ENCODE measurements at places on chromosomes 2 and 18. TPM values are rescaled to one million over a fixed set of nuclear protein-coding genes. Genes with fewer than 3 reads are reported as not detected.

ACTG2 gene
- total RNA-seq = 16.2 TPM

POTEE gene
- total RNA-seq = not detected

C2orf78 gene
- total RNA-seq = not detected

BCL11A gene
- total RNA-seq = not detected

CFAP53 gene
- 1.5 TPM for total RNA-seq

LRRTM4 gene
- 7.1 TPM for total RNA-seq

ATP8B1 gene
- 10.2 TPM for total RNA-seq

CREG2 gene
- total RNA-seq = not detected

DNA sequence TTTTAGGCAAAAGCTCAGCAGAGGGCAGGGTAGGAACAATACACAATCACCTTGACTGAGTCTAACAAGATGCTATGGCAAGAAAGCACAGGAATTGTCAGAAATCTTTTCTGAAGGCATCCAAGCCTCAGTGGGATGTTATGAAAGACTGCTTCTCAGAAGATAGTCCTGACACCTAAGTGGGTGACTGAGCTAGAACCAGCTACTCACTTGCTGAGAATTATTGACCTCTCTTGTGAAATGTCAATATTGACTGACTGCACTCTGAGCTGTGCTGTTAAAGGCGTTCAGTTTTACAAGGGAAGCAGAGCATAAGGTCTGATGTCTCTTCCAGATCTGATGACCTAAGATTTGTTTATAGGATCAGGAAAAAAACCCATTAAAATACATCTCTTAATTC is 46.1 kb downstream of the TACR1 start:
- no peak overlapping the region for H3K4me3 ChIP-seq
- H3K4me1 ChIP-seq = no peaks in the 10 kb centered on the region
- H3K27ac ChIP-seq = no peak overlapping the region
- no peaks in the 10 kb centered on the region for H3K27me3 ChIP-seq
- DNase-seq = no peak

DNA sequence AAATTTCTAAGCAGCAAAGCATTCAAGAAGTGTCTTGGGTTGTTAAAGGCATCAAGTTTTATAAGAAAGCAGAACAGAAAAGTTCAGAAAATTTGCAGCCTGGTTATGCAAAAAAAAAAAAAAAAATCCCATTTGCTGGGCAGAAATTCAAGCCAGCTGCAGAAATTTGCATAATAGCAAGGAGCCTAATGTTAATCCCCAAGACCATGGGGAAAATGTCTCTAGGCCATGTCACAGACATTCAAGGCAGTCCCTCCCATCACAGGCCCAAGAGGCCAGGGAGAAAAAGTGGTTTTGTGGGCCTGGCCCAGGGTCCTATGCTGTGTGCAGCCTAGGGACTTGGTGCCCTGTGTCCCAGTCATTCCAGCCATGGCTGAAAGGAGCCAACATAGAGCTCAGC is 269.0 kb upstream of the SLC39A10 start:
- H3K36me3 ChIP-seq = no peaks in the 10 kb centered on the region
- no peak for DNase-seq
- H3K4me1 ChIP-seq = no peaks in the 10 kb centered on the region
- no peak overlapping the region for H3K27ac ChIP-seq

GRCh38 chr2:20034218-20034617 is 17.2 kb downstream of the LAPTM4A start:
- H3K4me3 ChIP-seq = no peak overlapping the region
- peaks cover 6% of the 10 kb centered on the region for H3K36me3 ChIP-seq
- peaks cover 6% of the 10 kb centered on the region for H3K4me1 ChIP-seq

- peaks cover 13% of the 10 kb centered on the region for H3K4me1 ChIP-seq
- H3K36me3 ChIP-seq = no peaks in the 10 kb centered on the region
- peak within 1 kb of the TSS; percentile 69 for H3K4me3 ChIP-seq
- peak; percentile 88 for DNase-seq
- H3K27ac ChIP-seq = peak within 1 kb of the TSS; percentile 66
These were observed at the start of gene IGFBP5 for GRCh38 chr2:216695401-216695821. IGFBP5 (minus strand) TSS chr2:216695549; CDS start chr2:216694775, 774 bp downstream.

DNA sequence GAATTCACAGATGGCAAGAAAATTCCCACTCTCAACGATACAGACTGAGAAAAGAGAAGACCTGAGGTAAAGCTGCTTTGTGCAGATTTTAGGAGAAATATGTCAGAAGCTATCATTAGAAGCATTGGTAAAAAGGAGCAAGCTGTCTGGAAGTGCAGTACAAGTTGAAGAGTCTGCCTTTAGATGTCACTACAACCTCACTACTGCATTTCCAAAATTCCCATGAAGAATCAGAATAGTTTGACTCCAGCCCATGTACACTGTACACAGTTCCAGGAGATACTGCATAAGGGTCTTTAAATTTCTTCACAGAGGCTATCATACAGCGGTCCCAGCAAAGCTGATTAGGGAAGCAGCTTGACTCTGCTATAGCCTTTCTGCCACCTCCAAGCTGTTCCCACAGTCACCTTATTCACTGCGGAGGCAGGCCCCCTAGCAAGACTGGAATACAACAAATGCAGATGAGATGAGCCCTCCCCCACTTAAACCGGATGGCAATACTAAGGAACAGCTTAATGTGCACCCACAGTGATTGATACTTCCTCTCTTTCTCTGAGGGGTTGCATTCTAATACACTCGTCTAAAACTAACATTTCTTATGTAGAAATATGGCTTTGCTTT is 527.4 kb downstream of the TMEM182 start:
- DNase-seq = no peak
- no peak overlapping the region for H3K27ac ChIP-seq
- H3K4me1 ChIP-seq = no peaks in the 10 kb centered on the region
- H3K4me3 ChIP-seq = no peak overlapping the region

GRCh38 chr2:42874949-42875801 is 82.8 kb upstream of the HAAO start:
- H3K4me1 ChIP-seq = peaks cover 70% of the 10 kb centered on the region
- no peak for DNase-seq
- no peaks in the 10 kb centered on the region for H3K27me3 ChIP-seq

DNA sequence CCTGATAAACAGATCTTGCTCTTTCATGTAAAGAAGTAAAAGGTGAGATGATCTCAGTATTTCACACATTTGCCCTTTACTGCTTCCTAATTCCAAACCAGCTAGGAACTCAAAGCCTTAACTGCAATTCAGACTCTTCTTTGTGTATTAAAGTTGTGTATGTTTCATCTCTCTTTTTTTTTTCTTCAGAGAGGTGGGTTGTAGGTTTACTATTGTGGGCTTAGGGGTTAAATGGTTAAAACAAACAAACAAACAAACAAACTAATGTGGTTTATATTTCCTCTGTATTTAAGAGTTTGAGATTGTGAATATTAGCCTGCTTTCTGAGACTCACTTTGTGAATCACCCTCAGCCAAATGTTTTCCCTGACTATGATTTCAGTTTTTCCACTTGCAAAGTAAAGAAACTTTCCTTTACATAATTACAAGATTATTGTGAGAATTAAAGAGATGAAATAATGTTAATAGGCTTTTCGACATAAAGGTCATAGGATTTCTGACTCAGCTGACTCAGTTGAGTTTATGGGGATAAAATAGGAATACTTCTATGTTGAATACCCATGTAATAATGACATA is 2.8 kb downstream of the GULP1 start:
- H3K4me3 ChIP-seq = peak overlapping the region; percentile 68
- H3K4me1 ChIP-seq = peaks cover 15% of the 10 kb centered on the region
- H3K27ac ChIP-seq = peak overlapping the region; percentile 98
- H3K36me3 ChIP-seq = no peaks in the 10 kb centered on the region
- no peak for DNase-seq
- H3K27me3 ChIP-seq = no peaks in the 10 kb centered on the region

DNA sequence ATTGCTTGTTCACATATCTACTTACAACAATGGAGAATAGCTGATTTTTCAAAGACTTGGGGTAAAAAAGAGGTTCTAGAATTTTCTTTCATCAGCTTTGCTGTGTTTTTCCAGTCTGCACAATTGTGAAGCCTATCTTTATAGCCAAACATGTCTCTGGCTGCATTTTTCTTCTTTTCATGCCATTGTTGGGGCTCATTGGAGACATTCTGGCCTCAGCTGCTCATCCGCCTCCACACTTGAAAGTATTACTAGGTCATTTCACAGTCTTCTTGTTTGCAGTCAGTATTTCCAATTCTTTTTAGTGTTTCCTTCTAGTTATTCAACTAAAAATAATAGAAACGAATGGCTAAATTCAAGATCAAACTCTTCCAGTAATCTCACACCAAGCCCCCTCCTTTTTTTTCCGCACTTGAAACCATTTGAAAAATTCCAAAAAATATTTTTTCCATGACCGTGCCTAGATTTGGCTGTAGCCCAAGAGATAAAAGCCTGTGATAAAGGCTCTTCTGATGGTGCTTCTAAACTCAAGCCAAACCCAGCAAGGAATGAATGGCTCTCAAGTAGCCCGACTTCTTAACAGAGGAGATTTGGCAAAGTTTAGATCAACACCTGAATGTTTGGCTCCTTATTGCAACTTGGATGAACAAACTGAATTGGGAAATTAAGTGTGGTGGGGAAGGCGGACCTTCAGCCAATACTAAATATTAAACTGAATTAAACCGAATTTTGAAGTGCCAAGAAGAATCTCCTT is 103.4 kb downstream of the NRP2 start:
- H3K36me3 ChIP-seq = no peaks in the 10 kb centered on the region
- peak; percentile 27 for DNase-seq
- peaks cover 46% of the 10 kb centered on the region for H3K4me1 ChIP-seq
- H3K27ac ChIP-seq = no peak overlapping the region
- H3K4me3 ChIP-seq = no peak overlapping the region
- H3K27me3 ChIP-seq = no peaks in the 10 kb centered on the region

- H3K27me3 ChIP-seq = no peaks in the 10 kb centered on the region
- H3K4me1 ChIP-seq = no peaks in the 10 kb centered on the region
- DNase-seq = no peak
- H3K27ac ChIP-seq = no peak overlapping the region
- H3K4me3 ChIP-seq = no peak overlapping the region
These were observed 10.2 kb downstream of the ANO7 start for GRCh38 chr2:241198381-241199279.

GRCh38 chr2:68206793-68207192 is 45.5 kb downstream of the PPP3R1 start:
- H3K4me1 ChIP-seq = peaks cover 9% of the 10 kb centered on the region
- no peaks in the 10 kb centered on the region for H3K36me3 ChIP-seq

DNA sequence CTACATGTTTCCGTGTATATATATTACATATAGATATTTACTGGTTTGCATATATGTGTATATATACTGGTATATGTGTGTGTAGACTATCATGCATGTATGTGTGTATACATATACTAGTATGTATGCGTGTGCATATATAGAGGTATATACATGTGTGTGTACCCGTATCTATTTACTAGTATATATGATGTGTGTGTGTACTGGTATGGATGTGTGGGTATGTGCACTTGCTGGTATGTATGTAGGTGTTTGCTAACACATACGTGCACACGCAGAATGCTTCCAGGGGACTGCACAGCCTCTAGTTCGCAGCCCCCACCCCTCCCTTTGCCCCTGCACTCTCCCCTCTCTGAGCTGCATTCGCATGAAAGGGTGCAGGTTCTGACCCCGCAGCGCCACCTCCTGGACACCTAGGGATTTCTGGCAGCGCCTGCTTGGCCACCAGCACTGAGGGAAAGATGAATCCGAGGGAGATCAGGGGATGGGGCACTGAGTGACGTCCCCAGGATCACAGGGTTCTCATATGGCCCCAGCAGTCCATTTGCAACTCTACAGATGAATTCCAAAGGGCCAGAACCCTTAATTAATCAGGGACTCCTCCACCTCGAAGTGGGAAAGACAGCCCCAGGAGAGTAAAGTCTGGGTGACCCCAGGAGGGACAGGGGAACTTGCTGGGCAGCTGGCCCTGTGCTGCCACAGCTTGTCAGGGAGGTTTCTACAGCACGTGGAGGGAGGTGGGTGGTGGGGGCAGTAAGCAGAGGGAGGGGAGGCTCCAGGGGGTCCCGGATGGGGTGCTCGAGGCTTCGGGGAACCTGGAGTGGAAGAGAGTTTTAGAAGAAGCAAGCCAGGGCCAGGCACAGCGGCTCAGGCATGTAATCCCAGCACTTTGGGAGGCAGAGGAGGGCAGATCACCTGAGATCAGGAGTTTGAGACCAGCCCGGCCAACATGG is 66.8 kb upstream of the ASAP2 start:
- H3K4me1 ChIP-seq = no peaks in the 10 kb centered on the region
- no peaks in the 10 kb centered on the region for H3K27me3 ChIP-seq
- H3K27ac ChIP-seq = no peak overlapping the region
- DNase-seq = peak; percentile 43

DNA sequence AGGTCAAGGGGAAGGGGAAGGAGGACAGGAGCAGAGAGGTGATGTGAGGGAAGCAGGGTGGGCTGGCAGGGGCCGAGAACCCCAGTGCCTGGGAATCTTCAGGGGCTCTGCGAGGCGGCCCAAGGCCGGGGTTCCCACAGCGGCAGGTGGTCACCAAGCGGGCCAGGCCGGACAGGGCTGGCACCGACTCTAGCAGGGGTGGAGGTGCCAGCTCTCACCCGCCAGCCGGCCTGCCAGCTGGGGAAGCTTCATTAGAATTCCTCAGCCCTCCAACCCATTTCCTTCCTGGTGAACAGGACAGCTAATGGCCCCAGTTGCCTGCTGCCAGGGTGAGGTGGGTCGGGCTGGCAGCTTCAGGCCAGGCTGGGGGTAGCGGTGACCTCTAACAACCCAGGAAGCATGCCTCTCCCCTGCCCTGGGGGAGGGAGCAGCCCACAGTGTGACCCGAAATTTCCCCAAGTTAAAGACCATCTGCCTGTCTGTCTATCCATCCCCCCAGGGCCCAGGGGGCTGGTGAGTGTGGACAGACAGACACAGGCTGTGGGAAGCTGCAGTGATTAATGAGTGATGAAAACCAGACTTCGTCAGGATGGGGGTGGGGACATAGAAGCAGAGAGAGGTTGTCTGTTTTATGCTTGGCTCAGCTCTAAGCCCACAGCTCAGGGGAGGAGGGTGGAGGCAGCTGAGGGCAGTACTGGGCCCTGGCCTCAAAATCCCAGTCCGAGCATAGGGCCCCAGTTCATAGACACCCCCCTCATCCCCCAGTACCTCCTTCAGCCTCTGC is 144.1 kb downstream of the ZFP36L2 start:
- H3K27ac ChIP-seq = peak overlapping the region; percentile 6
- H3K36me3 ChIP-seq = no peaks in the 10 kb centered on the region
- peaks cover 52% of the 10 kb centered on the region for H3K4me1 ChIP-seq
- H3K27me3 ChIP-seq = no peaks in the 10 kb centered on the region

DNA sequence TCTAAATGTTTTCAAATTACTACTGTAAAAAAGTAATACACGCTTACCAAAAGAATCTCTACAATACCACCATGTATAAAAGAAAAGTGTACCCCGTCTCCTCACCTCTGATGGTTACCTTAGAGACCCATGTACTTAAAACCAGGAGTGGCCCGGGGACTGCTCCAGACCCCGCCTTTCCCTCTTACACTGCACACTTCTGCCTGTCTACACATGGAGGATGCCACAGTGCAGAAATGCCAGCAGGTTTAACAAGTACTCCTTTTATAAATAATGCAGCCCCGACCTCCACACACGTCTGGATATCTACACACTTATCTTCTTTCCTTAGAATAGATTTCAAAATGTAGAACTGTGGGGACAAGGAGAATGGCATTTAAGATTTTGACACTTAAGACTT is 5.3 kb downstream of the HDAC4 start:
- H3K27ac ChIP-seq = peak overlapping the region; percentile 74
- no peak overlapping the region for H3K4me3 ChIP-seq
- H3K36me3 ChIP-seq = no peaks in the 10 kb centered on the region
- peaks cover 62% of the 10 kb centered on the region for H3K4me1 ChIP-seq
- H3K27me3 ChIP-seq = no peaks in the 10 kb centered on the region
- DNase-seq = no peak

GRCh38 chr18:42814618-42815017 is 300.9 kb downstream of the RIT2 start:
- no peaks in the 10 kb centered on the region for H3K36me3 ChIP-seq
- H3K4me3 ChIP-seq = no peak overlapping the region
- no peak overlapping the region for H3K27ac ChIP-seq

GRCh38 chr2:10588931-10589330 is 100.8 kb downstream of the NOL10 start:
- no peaks in the 10 kb centered on the region for H3K4me1 ChIP-seq
- no peaks in the 10 kb centered on the region for H3K36me3 ChIP-seq
- H3K27me3 ChIP-seq = no peaks in the 10 kb centered on the region
- DNase-seq = no peak
- no peak overlapping the region for H3K4me3 ChIP-seq

Measured in tibial nerve (tissue), 4 donors.